ENCODE measurements at places on chromosomes 12 and 14.

DNA sequence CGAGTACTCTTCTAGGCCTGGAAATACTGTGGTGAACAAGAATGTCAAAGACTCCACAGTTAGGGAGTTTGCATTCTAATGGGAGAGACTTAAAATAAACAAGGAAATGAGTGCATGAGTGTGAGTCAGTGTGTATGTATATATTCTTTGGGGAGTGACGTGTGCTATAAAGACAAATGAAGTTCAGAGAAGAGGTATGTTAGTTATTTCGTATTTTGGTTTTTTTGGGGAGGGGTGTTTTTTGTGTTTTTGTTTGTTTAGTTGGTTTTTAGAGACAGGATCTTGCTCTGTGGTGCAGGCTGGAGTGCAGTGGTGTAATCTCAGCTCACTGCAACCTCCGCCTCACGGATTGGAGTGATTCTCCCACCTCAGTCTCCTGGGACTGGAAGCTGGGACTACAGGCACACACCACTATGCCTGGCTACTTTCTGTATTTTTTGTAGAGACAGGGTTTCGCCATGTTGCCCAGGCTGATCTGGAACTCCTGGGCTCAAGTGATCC is 74.3 kb downstream of the SRGAP1 start:
- DNase-seq = peak; percentile 25

DNA sequence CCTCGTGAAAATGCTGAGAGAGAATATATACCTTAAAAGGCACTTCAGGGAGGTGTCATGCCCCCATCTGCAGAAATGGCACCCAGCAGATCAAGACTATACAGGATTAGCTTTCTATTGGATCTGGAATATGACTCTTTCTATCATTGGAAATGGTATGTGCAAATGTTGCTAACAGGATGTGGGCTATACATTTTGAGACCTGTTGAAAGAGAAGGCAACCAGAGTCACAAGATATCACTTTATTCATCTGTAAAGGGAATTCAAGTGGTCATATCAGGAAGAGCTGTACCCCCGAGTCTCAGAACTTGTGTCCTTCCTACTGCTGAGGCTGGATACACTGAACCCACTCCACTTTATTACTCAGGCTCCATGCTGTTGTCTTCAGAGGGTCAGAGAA is 46.1 kb upstream of the FRMD6 start:
- no peak for DNase-seq

DNA sequence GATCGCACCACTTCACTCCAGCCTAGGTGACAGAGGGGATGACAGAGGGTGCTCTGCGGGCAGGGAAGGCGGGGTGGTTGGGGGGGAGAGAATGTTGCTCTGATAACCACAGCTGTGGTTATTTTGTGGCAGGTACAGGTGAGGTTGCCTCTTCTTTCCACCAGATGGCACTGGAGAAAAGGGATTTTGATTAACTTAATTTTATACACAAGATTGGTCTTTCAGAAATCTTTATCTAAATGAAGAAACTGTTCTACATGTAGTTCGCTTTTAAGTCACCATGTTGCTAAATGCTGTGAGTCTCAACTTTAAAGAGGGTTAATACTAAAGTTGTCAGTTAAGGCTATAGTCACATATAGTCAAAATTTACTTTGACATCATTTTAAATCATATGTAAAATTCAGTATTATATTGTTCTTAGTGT is 25.7 kb downstream of the FGF23 start:
- DNase-seq = no peak

DNA sequence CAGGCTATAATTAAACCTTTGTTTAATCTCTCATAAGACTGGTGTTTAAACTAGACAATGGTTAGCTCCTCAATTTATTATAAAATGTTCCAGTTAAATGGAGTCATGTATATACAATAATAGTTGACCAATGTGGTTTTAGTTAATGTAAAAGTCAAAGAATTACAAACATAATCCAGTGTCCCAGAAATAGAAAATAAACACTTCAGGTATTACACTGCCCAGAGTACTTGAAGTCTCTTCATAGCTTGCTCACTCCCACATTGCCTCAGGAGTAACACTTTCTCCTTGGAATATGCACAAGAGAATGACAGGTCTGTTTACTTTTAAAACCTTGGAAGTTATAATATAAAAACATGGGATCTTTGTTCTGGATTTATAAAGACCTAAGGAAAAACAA is 60.5 kb downstream of the SLC38A1 start:
- no peak for DNase-seq

- DNase-seq = peak; percentile 99
Measured at GRCh38 chr12:89756585-89757398, 48.2 kb upstream of the ATP2B1 start.

- no peak for DNase-seq
Measured at GRCh38 chr12:34294671-34295365, 272.5 kb downstream of the ALG10 start.

GRCh38 chr12:125287155-125287847 is 222.1 kb downstream of the AACS start:
- no peak for DNase-seq

- DNase-seq = no peak
Measured at GRCh38 chr12:30308010-30308717, 387.5 kb downstream of the IPO8 start.

- DNase-seq = no peak
Measured at GRCh38 chr12:123149501-123150274, 1.2 kb downstream of the PITPNM2 start.

DNA sequence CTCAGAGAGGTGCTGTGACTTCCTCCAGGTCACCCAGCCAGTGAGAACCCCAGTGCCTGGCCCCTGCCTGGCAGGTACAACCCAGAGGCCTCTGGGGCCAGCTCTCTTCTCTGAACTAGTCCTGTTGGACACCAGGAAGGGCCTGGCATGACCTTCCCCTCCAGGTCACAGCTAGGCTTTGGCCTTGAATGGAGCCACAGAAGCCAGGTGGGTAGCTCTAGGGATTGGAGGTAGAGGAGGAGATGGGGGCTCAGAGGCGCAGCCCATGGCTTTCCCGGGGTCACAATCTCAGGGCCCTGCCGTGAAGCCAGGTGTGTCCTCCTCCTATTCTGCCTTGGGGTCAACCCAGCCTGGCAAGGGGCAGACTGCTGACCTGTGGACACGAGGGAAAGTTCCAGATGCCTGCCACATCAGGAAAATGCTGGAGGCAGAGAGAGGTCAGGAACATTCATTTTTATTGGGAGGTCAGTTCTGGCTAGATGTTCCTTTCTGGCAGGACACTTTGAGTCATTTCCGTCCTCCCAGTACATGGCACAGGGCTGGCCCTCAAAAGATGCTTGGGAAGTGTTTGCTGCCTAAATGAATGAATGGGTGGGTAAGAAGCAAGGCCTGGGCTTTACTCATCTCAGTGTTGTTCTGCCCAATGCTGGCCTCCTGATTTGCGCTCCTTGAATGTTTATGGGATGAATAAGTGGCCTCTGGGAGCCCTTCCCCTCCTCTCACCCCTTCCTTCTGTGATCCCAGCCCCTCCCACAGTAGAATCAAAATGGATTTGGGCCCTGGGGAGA is 25.4 kb downstream of the FAM222A start:
- DNase-seq = no peak

- DNase-seq = peak; percentile 75
Measured at GRCh38 chr12:14275886-14276285, 89.6 kb upstream of the ATF7IP start.

Data from CD14-positive monocyte (primary cell).